GM10248 (cell line): ENCODE measurements at places on chromosomes 12 and 14.

DNA sequence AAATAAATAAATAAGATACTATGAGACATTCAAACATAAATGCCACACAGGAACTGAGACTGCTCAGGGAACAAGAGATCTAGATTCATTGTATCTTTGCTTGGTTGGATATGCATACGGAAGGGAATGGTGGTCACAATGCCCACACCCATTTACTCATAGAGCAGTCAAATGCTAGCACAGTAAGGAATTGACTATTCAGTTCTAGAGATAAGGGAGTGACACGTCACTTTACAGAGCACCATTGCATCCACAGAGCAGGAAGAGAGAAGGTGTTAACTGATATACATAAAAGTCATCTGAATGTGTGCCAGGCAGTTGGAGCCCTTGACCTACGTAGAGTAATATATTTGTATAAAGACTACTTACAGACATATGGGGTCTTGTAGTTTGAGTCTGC lies 530.0 kb upstream of the NOVA1 start:
- no peak for DNase-seq

GRCh38 chr12:91333966-91334365 lies 151.3 kb upstream of the DCN start:
- DNase-seq: no peak

DNA sequence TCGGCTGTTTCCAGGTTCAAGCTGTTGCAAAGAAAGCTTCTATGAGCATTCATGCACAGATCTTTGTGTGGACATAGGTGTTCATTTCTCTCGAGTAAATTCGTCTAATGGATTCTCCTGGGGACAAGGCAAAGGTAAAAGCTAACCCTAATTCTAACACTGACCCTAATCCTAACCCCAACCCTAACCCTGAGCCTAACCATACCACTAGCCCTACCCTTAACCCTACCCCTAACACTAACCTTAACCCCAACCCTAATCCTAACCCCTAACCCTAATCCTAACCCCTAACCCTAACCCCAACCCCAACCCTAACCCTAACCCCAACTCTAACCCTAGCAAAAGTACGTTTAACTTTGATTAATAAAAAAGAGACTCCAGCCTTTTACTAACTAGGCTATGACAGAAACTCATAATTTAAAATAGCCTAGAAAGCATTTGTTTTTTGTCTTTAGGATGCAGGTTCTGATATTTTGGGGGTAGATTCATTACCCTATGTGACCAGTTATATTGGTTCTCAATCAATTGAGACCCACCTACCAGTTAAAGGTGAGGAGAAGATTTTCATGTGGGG lies 27.6 kb upstream of the RFLNA start:
- DNase-seq: no peak

DNA sequence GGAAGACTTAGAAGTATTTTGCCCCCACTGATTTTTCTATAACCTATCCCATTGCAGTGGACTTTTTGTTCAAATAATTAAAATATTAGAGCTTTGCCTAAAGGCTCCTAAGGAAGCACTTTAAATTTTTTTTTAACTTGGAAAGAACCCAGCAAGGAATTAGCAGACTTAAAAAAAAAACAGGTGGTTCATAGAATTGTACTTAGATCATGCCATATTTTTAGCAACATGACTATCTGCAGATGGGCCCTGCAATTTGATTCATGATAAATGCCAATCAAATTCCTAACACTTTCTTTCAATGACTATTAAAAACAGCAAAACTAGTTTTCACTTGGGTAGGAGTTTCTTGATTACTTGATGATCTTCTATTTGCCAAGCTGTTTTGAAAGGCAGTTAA lies 11.5 kb downstream of the ADAMTS20 start:
- DNase-seq: no peak

GRCh38 chr14:36660736-36661505 lies 739 bp upstream of the PAX9 start:
- peak; percentile 13 for DNase-seq

- DNase-seq: no peak
Measured at GRCh38 chr14:19917243-19917642, 3.2 kb upstream of the OR4K5 start.

DNA sequence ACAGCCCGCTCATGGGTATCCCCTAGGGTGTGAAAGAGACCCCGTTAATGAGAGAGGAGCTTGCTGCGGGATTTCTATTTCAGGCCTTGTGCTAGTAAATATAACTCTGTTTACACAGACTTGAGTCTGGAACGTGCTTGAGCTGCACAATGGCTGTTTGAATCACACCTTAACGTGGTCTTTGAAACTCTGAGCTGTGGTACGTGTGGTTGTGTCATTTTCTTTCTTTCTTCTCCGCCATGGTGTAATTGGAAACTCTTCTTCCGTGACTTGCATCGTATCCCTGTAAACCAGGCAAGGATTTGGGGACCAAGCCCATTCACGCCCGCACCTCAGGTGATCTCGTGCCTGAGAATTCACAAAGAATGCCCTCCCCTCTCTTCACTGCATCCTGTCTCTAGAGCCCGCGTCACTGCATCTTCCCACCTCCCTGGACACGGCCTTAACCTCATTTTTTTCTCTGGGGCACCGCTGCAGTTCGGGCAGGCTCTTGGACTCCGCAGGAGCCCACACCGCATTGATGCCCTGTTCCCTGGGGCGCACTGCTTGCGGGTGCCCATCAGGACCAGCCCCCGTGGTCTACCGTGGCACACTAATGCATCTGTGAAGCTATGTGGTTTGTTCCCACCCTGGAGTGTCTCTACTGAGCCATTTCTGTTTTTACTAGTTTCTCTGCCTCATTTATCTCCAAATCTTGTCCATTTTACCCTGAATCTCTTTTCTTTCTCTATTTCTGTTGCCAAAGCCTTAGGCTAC lies 78.4 kb upstream of the PARP11 start:
- DNase-seq: no peak

- DNase-seq: no peak
Measured at GRCh38 chr14:32202491-32202997, 525 bp downstream of the RNU6-8 start.

- DNase-seq: no peak
Measured at GRCh38 chr14:72701237-72701565, 192.7 kb downstream of the DPF3 start.

DNA sequence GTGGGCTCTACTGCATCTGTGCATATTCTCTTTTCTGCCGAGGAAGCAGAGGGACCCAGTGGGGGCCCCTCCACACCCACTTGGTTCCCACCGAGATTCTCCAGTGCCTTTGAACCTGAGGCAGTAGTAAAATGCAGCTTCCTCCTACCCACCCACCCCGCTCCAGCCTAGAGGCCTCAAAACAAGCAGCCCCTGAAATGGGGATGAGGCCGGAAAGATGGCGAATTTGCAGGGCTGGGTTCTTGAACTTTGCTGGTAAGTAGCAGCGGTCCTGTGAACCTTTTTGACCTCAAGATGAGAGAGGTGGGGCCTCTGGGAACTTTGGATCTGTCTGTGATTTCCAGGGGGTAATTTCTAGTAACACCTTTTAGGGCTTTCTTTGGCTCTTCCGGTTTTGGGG lies 15.4 kb downstream of the PLEKHG3 start:
- DNase-seq: no peak

DNA sequence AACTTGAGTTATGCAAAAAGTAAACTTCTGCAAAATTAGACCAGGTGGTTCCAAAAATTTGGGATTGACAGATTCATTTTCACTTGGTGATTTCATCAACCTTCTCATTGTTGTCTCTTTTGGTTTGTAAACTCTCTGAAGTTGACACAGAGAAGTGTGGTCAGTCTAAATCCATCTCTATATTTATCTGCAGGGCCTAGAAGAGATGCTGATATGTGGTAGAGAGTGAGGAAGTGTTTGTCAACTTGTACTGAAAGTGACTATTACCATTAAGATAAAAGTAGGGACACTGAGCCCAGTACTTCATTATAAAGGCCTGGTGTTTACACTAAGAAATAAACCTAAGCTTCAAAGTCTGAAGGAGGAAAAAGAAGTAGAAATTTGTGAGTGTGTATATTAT lies 73.7 kb downstream of the RMST start:
- DNase-seq: no peak

DNA sequence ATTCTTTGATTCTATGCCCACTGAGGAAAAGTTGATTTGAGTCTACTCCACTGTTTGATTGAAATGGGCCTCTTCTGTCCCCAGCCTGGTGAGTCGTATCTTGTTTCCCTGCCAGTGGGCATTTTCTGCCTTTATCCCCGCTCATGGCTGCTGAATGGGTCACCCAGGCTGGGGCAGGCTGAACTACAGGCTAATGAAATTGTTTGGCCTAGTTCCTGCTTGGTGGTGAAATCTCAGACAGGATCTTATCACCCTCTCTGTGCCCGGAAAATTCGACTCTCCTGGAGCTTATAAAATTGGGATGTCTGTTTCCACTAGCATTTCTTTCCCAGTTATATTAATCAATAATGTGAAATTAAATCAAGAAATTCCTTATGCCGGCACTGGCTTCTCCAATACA lies 65.0 kb downstream of the CHST11 start:
- DNase-seq: no peak

DNA sequence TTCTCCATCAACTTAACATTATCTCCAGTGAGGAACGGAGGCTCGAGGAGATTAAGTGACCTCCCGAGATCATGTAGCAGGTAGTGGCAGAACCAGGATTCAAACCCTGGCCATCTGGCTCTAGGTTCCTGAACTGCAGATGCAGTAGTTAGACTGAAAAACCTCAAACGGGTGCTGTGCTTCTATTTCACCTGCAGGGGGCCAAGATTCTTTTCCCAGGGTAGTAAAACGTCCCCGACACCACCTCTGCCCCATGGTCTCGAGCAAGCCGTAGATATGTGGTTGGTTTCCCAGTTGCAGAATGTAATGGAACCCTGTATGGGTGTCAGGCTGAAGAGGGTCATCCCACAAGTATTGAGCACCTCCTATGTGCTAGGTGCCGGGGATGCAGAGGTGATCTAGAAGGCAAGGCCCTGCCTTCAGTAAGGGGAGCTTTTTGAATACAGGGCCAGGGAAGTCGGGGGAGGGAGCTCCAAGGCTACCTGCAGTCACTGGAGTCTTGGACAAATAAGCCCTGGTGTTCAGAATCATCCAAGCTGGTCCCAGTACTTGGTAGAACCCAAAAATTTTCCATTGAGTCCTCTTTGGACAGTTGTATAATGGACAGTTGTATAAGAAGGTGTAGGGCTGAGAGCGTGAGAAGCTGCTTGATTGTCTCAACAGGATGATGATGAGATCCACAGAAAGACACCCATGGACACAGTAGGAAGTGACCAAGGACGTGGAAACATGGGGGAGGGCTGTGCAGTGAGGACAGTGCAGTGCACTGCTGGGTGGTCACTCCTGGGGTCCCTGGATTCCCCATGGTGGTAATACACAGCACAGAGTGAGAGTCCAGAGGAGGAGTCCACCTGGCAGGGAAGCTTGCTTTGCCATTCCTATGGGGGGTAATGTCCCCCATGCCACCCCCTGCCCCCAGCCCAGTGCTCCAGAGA lies 197.2 kb downstream of the CHST11 start:
- peak; percentile 36 for DNase-seq

DNA sequence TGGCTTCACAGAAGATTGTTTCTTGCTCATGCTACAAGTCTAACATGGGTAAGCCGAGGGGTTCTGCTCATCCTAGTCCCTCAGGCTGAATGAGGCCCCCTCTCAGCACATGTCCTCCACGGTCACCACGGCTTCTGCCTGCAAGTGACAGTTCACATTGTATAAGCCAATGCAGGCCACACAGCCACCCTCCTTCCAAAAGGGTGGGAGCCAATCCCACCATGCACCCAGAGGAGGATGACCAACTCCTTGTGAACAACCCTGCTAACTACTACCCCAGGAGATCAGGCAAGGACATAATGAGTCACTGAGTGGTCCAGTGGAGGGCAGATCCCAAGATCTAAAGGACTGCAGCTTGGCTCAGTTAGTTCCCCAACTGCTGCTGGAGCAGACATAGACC lies 6.1 kb downstream of the SPRING1 start:
- DNase-seq: no peak

- no peak for DNase-seq
Measured at GRCh38 chr14:29643433-29644211, 284.0 kb downstream of the PRKD1 start.

DNA sequence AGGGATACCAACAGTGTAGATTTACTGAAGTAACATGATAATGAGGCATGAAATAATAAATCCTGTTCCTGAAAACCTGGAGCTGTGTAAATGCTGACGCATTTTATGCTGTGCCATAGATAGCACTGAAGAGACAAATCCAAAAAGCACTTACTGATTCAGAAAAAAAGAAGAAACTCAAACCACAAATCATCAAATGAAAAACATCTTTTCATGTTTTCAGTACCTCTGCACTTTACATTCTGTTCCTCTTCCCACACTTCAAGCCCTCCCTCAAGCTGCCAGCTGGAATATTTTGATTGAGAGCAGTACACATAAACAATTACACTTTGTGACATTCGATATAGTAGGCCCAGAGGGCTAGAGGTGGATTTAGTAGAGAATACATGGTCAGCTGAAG lies 362.3 kb downstream of the NAV3 start:
- no peak for DNase-seq
